DMS 273 treated with DMSO at 0.1 percent for 48 hours (cell line): ENCODE measurements at places on chromosomes 12 and 14.

DNA sequence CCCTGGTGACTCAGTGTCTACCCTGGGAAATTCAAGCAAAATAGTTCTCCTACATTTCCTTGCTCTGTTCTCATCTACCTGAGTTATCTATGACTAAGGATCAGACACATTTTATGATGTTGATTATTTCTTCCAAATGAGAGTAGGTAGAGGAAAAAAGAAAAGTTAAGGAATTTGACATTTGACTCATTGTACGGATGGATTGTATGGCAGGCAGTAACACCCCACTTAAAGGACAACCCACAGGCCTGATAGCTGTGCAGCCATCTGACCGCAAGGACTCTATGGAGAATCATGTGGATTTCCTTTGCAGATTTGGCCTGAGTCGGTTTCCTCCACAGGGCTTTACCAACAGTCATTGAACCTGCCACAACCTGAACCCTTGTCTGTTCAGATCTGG lies 540.3 kb downstream of the BCL11B start:
- DNase-seq, result no peak

DNA sequence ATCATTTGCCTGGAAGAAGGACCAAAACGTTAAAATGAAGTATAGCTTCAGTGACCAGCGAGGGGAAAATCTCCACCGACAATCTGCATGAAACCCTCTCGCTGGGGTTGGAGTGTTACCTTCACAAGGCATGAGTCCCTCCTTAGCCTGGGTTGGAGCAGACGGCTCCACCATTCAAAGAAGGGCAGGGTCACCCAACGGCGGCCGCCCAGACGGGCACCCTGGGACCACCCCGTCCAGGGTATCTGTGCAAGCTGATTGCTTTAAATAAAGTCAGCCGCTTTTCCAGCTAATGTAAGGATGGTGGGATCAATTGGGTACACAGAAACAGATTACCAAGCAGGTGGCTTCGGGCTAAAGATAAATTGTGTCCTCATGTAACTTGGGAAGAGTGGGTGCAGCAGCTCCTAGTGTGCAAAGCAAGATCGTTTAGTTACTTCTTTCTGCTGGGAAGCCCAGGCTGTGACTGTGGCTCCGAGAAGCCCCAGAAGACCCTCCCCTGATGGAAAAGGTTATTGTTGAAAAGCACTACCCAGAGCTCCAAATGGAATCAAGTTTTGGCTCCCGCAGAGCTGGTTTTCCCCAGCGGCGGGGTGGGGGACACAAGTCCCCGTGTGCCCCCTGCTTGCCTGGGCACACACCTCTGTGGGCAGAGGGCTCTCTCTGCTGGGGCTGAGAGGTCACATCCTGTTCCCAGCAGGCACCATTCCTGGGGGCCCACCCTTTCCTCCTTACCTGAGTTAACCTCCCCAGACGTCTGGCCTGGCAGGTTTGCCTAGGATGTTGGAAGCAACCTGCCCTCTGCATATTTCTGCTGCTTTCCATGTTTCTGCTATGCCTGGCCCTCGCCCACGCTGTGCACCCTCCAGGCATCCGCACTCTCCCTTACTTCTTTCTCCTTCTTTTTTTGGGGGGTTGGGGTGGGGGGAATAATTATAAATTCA lies 318.6 kb upstream of the DIO3 start:
- DNase-seq, result no peak

DNA sequence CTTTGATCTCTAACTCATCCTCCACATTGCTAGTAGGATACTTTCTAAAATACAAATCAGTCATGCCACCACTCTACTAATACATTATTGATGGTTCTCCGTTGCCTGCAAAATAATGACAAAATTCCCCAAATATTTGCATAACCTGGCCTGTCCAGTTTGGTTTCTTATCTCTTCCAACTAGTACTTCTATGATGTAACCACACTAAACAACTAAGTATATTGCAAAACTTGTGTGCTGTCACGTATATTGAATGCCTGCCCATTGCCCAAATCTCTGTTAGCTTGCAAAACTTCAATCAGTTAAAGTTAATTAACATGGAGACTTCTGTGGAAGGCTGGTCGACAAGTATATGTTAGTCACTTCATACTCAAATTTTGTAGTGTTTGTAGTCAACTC lies 6.5 kb downstream of the OR6C74 start:
- no peak for DNase-seq

DNA sequence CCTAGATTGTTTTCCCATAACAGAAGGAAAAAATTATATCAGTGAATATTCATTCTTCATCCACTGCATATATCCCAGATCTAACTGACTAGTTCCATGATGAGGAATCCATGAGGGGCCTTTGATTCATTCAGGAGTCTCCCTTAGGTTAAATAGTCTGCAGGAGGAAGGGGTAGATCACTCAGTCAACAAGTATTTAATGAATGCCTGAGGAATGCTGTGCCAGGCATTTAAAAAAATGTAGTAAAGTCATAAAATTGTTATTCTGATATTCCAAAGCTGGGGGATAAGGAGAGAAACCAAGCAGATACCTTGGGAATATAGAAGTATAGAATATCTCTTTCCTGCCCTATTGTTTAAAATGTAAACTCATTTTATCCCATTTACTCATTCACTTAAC lies 216.2 kb upstream of the CAND1 start:
- no peak for DNase-seq
